Type B pancreatic cell (in vitro differentiated cells): ENCODE measurements at places on chromosomes 6 and 20.

GRCh38 chr6:159505140-159505922, 187.7 kb downstream of the SOD2 start:
- H3K27me3 ChIP-seq, result no peaks in the 10 kb centered on the region
- H3K4me1 ChIP-seq, result no peaks in the 10 kb centered on the region
- no peak overlapping the region for H3K27ac ChIP-seq
- no peak overlapping the region for H3K4me3 ChIP-seq
- no peak for DNase-seq

GRCh38 chr6:35831257-35832007, 26.3 kb downstream of the LHFPL5 start:
- H3K36me3 ChIP-seq, result peaks cover 19% of the 10 kb centered on the region
- H3K4me3 ChIP-seq, result no peak overlapping the region
- no peak for DNase-seq
- no peaks in the 10 kb centered on the region for H3K4me1 ChIP-seq
- no peaks in the 10 kb centered on the region for H3K27me3 ChIP-seq

DNA sequence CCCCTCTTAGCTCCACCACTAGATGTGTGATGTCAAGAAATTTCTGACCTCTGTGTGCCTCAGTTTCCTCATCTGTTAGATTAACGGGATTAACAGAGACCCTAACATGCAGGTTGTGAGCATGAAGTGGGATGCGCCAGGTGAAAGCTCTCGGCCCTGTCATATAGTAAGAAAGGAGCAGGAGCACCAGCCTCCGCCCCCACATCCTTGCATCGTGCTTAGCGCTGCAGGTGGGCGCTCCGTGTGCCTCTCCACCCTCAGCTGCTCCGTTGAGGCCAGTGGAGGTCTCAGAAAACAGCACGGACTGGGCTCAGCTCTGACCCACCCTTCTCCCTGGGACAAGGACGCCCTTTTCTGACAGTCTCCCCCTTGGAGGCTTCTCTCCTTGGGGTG, 63.4 kb downstream of the TCP11 start:
- H3K36me3 ChIP-seq, result peaks cover 9% of the 10 kb centered on the region
- H3K4me1 ChIP-seq, result no peaks in the 10 kb centered on the region
- H3K27ac ChIP-seq, result no peak overlapping the region
- no peaks in the 10 kb centered on the region for H3K27me3 ChIP-seq
- H3K4me3 ChIP-seq, result no peak overlapping the region

DNA sequence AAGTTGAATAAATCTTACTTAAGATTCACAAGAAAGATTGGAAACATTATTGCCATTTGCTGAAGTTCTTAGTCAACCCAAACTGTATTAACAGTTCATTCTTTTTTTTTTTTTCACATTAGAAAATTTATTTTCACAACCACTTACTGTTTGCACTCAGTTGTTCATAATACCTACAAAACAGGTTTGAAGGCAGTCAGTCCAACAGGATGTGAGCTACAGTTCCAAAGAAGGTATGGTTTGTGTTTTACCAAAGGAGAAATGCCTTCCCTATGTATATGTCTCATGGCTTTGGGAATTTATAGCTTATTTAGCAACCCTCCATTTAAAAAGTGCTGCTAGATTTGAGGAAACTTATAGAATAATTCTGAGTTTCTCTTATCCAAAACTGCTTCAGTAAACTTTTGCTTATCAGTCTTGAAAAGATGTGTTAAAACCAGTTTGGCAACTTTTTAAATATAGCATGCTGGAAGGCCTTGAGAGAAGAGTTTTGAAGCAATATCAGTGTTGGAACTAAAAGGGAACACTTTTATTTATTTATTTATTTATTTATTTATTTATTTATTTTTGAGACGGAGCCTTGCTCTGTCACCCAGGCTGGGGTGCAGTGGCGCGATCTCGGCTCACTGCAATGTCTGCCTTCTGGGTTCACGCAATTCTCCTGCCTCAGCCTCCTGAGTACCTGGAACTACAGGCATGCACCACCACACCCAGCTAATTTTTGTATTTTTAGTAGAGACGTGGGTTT, 46.8 kb upstream of the RREB1 start:
- H3K27ac ChIP-seq, result peak overlapping the region; percentile 92
- H3K4me1 ChIP-seq, result peaks cover 6% of the 10 kb centered on the region
- H3K36me3 ChIP-seq, result no peaks in the 10 kb centered on the region
- peak overlapping the region; percentile 51 for H3K4me3 ChIP-seq

DNA sequence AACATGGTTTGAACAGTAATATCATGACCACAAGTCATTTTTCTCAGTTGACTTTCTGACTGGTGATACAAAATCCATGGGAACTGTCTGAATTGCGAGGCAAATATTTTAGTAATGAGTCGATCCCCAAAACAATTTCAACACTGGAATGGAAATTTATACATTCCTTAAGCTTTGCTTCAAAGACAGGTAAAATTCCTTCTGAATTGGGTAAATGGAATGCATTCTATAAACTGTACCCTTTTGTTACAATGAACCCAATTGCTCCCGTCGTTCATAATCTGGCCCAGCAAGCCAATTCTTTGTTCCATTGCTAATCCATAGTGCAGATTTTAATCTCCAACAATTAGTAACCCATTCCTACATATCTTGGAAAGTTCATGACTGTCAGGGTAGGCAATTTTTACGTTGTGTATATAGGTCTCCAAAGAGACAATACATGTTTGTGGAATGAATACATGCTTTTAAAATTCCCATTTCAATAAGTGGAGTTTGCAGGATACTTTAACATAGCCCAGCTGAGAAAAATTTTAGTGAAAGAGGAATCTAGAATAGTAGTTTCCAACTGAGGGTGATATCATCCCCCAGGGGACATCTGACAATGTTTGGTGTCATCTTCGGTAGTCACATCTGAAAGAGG, 32.7 kb downstream of the CYP24A1 start:
- peaks cover 3% of the 10 kb centered on the region for H3K36me3 ChIP-seq
- H3K27me3 ChIP-seq, result no peaks in the 10 kb centered on the region
- no peak overlapping the region for H3K27ac ChIP-seq
- H3K4me3 ChIP-seq, result no peak overlapping the region

DNA sequence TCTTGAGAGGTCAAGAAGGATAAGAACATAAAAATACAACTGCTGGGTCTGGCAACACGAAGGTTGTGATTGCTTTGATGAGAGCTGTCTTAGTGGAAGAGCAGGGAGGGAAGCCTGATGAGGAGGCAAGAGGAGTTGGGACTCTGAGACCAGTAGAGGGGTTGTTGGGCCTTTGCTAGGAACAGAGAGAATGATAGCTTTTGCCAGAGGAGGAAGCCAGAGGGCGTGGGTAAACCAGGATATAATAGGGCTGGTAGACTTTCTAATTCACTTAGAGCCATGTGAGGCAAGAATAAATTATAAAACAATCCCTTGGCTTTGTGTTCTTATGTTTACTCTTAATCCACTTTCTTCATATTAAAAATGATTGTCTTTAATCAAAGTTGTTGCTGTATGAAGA, 78.6 kb downstream of the RCAN2 start:
- H3K27ac ChIP-seq, result no peak overlapping the region
- no peaks in the 10 kb centered on the region for H3K4me1 ChIP-seq
- no peaks in the 10 kb centered on the region for H3K27me3 ChIP-seq
- no peak for DNase-seq

- no peak overlapping the region for H3K27ac ChIP-seq
- H3K36me3 ChIP-seq, result peaks cover 12% of the 10 kb centered on the region
- no peak overlapping the region for H3K4me3 ChIP-seq
- DNase-seq, result no peak
- peaks cover 11% of the 10 kb centered on the region for H3K27me3 ChIP-seq
- peaks cover 17% of the 10 kb centered on the region for H3K4me1 ChIP-seq
Observed at GRCh38 chr6:16157492-16157891, 28.6 kb downstream of the MYLIP start.

DNA sequence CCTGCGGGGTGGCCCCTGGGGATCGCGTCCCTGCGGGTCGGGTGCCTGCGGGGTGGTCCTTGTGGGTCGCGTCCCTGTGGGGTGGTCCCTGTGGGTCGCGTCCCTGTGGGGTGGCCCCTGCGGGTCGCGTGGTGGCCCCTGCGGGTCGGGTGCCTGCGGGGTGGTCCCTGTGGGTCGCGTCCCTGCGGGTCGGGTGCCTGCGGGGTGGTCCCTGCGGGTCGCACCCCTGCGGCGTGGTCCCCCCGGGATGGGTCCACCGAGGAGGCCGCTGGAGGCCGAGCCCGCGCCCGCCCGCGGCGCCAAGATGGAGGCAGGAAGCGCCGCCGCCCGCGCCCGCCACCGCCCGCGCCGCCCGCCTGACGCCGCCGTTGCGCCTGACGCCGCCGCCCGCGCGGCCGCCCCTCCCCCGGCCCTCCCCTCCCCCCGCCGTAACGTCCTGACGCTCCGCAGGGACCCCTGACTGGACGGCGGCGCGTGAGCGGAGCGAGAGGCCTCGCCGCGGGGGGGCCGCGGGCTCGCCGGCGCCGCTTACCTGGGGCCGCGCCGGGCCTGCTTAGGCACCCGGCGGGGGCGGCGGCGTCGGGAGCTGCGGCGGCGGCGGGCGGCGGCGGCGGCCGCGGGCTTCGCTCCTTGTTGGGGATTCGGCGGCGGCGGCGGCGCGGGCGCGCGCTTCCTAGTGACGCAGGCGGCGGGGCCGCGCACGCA, at the start of gene GMEB2:
Gene GMEB2, minus strand, starts transcription at position 678 of the 705 bp plus-strand sequence. CDS start 7,704 bp downstream, outside the sequence.
- peaks cover 25% of the 10 kb centered on the region for H3K4me1 ChIP-seq
- H3K4me3 ChIP-seq, result peak within 1 kb of the TSS; percentile 86
- H3K27ac ChIP-seq, result peak within 1 kb of the TSS; percentile 90
- peaks cover 9% of the 10 kb centered on the region for H3K36me3 ChIP-seq
- no peaks in the 10 kb centered on the region for H3K27me3 ChIP-seq

DNA sequence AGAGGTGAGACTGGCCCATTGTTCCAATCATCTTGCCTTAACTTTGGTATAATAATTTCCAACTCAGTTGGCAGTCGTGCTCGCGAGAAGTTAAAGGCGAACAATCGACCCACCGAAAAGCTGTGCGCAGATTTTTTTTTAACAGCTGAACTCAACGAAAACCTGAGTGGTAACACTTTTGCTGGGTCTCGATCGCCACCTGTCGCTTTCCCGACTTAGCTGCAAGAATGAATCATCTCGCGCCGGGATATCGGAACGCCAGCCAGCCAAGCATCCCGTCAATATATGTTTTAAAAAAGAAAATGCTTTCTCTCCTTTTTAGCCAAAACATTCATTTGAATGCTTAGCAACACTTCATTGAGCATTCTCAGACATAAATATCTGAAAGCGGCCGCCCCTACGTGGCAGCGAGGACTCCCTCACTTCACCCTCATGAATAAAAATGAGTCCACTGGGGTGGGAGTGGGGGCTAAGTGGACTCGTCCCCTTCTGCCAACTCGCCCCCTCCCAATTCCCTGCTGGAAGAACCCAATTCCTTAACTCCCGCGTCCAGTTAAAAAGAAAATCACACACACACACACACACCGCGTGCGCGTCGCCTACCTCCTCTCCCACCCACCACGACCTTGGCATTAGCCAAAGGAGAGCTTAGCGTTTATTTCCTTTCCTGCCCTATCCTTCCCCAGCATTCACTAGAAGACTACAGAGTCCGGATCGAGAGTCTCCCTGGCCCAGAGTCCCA, 1.5 kb downstream of the COL12A1 start:
- H3K36me3 ChIP-seq, result no peaks in the 10 kb centered on the region
- H3K27me3 ChIP-seq, result peaks cover 93% of the 10 kb centered on the region
- DNase-seq, result no peak
- H3K4me3 ChIP-seq, result peak overlapping the region; percentile 92
- peak overlapping the region; percentile 1 for H3K27ac ChIP-seq

GRCh38 chr20:54611708-54612412, 136.5 kb downstream of the DOK5 start:
- H3K4me3 ChIP-seq, result peak overlapping the region; percentile 47
- peaks cover 17% of the 10 kb centered on the region for H3K4me1 ChIP-seq
- peaks cover 4% of the 10 kb centered on the region for H3K36me3 ChIP-seq
- no peaks in the 10 kb centered on the region for H3K27me3 ChIP-seq
- no peak for DNase-seq

- peak overlapping the region; percentile 44 for H3K27ac ChIP-seq
- no peaks in the 10 kb centered on the region for H3K36me3 ChIP-seq
- DNase-seq, result no peak
- no peak overlapping the region for H3K4me3 ChIP-seq
Observed at GRCh38 chr6:158923805-158924498, 76.0 kb downstream of the RSPH3 start.

GRCh38 chr20:63568170-63568981, 5.7 kb downstream of the HELZ2 start:
- H3K4me3 ChIP-seq, result no peak overlapping the region
- H3K27me3 ChIP-seq, result no peaks in the 10 kb centered on the region
- no peaks in the 10 kb centered on the region for H3K36me3 ChIP-seq
- H3K4me1 ChIP-seq, result no peaks in the 10 kb centered on the region
- DNase-seq, result no peak

DNA sequence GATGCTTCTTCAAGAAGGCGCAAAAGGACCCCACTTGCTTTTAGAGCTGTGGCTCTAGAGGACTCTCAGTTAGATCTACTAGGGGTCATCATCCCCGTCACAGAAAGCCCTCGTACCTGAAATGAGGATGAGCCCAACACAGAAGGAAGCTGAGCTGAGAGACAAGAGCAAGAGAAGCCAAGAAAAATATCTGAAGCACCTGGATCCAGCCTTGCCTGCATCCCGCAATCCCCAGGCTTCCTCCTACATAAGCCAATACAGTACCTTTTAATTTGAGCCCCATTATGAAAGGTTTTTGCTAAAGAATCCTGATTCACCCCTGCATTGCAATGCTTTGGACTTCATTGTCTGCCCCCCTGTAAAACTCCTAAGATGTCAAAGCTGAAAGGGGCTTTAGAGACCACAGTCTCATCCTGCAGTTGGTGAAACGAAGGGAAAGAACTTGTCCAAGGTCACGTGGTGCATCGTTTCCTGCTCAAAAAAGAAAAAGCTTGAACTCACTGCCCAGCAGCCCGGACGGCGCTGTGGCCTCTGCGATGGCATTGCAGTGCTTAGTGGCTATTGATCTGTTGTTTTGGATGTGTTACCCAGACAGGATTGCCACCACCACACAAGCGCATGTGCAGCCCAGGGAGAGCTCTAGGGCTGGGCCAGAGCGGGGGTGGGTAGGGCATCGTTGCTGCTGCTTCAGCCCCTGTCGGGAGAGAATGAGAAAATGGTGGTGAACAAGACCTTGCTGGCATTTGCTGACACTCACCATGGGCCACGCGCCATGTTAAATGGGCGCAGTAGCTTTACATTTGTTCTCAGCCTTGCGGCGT, 28.4 kb downstream of the AAR2 start:
- H3K4me1 ChIP-seq, result no peaks in the 10 kb centered on the region
- no peak overlapping the region for H3K27ac ChIP-seq
- H3K36me3 ChIP-seq, result no peaks in the 10 kb centered on the region
- no peak overlapping the region for H3K4me3 ChIP-seq

DNA sequence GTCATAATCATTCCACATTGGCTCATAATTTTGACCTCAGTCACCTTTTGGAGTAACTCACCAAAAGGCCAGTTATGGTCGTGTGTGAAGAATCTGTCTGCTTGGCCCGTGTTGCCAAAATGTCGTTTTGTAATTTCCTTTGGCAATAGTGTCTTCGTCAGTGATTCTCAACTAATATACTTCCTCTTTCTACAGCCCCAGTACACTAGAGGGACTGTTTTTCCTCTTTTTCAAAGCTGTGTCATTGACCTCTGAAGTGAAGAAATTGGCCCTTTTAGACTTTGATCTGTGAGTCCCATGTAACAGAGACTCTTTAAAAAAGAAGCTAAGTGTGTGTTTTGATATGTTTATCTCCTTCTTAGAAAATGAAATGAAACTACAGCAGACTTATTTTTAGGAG, 5.2 kb downstream of the FOXO3 start:
- H3K36me3 ChIP-seq, result peaks cover 26% of the 10 kb centered on the region
- DNase-seq, result no peak
- H3K4me3 ChIP-seq, result peak overlapping the region; percentile 19
- H3K4me1 ChIP-seq, result peaks cover 36% of the 10 kb centered on the region

- H3K27me3 ChIP-seq, result no peaks in the 10 kb centered on the region
- H3K4me1 ChIP-seq, result peaks cover 39% of the 10 kb centered on the region
- DNase-seq, result no peak
- H3K27ac ChIP-seq, result no peak overlapping the region
- no peaks in the 10 kb centered on the region for H3K36me3 ChIP-seq
- no peak overlapping the region for H3K4me3 ChIP-seq
Observed at GRCh38 chr6:14730654-14731053, 515.2 kb upstream of the JARID2 start.
